Stromal cell of bone marrow (primary cell): ENCODE measurements at places on chromosomes 6 and 20.

GRCh38 chr20:32513031-32513866 is 71.9 kb downstream of the NOL4L start:
- DNase-seq, result no peak

DNA sequence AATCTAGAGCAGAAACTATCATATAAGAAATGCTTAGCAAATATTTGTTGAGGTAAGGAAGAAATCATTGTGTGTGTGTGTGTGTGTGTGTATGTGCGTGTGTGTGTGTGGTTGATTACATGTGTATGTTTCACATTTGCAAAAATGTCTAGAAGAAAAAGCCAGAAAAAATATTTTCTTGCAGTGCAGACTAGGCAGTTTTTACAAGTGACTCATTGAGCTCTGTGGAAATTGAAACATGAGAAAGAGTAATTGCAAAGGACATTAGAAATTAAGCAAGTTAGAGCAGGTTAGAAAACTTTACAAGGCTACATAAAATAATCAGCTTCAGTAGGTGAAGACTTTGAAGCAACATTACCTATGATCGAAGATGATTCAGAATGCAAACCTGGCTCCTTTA is 669.0 kb upstream of the EYS start:
- no peak for DNase-seq

- peak; percentile 84 for DNase-seq
Observed at GRCh38 chr6:149895048-149895590, 2.8 kb downstream of the RAET1E start.

DNA sequence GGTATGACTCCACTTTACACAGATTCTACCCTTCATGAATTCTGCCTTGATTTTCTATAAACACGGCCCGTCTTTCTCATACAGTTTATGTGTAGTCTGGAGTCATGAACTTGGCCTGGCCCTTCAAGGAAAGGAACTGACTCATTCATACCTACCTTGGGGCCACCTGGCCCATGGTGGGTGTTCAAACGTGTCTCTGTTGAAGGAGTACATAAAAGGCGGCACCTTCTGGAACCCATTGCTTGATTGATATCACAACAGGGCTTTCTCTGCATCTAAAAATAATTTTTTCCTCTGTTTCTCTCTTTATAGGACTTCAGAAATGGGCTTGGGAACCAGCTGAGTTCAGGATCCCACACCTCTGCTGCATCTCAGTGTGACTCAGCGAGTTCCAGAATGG is 363.0 kb upstream of the SOX4 start:
- no peak for DNase-seq

GRCh38 chr20:50259705-50260478 is 69.3 kb downstream of the CEBPB start:
- no peak for DNase-seq

DNA sequence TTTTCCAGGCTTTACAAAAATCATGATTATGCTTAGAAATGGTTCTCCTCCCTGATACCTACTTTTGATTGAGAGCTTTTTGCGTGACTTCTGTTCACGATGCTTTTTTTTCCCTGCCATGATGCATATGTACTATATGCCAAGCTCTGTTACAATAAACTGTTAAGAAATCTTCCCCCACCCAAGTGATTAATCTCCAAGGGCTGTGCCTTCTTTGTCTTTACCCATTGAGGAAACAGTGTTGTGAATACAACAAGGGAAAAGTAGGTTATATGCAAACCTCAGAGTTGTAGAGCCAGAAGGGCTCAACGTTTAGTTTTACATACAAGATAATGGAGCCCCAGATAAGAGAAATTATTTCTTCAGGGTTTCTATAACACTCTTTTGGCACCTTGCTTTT is 34.1 kb upstream of the MYLK2 start:
- no peak for DNase-seq

- DNase-seq, result no peak
Observed at GRCh38 chr6:168885751-168886742, 367.6 kb downstream of the THBS2 start.

DNA sequence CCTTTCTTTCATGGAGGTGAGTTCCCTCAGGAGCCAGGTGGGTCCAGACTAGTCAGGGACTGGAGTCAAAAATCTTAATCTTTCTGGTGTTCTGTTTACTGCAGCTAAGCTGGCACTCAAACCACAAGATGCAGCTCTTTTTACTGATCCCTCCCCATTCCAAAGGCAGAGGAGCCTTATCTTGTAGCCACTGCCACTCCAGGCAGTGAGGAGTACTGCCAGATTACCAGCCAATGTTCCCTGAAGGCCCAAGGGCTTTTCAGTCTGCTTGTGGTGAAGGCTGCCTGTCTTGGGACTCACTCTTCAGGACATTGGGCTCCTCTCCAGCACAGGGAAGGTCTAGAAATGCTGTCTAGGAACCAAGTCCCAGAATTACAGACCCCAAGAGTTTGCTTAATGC is 490.4 kb upstream of the ADGRB3 start:
- DNase-seq, result no peak

GRCh38 chr6:142561511-142562265 is 259.9 kb downstream of the ADGRG6 start:
- no peak for DNase-seq

- peak; percentile 38 for DNase-seq
Observed at GRCh38 chr6:131948692-131949619, 2.2 kb downstream of the CCN2 start.

DNA sequence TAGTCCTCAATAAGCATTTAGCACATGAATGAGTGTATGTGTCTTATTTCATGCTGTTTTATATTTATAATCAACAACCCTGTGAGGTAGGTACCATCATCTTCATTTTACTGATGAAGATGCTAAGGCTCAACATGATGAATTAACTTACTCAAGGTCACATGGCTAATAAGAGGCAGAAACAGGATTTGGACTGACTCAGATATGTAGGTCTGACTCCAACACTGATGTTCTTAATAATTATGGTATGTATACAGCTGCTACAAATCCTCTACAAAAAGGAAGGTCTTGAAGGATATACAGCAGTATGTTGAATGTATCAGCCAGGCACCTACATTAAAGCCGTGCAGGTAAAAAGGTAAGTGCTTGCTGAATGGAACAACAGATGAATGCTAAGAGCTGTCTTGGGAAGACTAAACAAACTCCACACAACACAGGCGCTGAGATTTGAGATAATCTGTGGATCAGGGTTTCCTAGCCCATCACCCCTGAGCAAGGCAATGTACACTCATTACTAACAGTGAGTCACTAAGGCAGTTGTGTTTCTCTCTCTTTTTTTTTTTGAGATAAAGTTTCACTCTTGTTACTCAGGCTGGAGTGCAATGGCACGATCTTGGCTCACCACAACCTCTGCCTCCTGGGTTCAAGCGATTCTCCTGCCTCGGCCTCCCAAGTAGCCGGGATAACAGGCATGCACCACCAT is 31.9 kb downstream of the TTI1 start:
- DNase-seq, result peak; percentile 37

DNA sequence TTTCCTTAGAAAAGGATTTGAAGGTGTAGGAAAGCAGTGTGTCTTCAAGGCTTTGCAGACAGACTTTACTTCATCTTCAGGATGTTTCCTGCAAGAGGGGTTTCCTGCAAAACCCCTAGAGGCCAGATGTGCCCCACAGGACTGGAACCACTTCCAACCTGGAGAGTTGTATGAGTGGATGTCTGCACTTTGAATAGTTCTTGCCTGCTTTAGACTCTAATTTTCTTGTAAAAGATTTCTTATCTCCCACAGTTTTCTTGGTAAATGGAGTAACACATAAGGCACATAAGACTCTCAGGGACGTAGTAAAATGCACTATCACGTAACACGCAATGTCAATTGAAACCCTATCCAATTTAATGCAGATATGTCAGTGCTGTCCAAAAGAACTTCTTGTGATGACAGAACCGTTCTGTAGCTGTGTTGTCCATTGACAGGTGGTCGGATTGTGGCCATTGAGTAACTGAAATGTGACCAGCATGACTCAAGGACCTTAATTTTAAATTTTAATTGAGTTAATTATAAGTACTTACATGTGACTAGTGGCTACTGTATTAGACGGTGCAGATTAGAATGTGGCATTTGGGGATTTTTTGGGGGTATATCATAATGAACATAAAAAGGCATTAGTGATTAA is 118.7 kb downstream of the JARID2 start:
- DNase-seq, result no peak

DNA sequence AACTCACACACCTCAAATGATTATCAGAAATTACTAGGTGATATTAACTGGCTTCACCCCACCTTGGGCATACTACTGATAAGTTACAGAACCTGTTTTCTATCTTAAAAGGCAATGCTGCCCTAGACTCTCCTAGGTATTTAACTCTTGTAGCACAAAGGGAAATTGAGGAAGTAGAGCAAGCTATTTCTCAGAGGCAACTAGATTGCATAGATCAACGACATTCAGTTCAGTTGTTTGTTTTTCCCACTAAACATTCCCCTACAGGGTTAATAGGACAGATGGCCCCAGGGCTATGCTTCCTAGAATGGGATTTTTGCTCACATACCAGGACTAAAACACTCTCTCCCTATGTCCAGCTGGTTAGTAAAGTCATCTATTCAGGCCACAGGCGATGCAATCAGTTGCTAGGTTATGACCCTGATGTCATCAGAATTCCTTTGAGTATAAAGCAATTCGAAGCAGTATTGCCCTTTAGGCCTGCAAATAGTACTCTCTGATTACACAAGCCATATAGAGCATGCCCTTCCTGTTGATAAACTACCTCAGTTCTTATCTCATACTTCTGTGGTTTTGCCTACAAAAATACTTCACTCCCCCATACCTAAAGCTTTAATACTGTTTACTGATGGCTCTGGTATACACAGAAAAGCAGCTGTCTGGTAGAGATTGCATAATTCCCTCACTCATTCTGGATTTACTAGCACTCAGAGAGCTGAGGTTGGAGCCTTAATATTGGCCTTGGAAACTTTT is 67.4 kb upstream of the ASCC3 start:
- no peak for DNase-seq

DNA sequence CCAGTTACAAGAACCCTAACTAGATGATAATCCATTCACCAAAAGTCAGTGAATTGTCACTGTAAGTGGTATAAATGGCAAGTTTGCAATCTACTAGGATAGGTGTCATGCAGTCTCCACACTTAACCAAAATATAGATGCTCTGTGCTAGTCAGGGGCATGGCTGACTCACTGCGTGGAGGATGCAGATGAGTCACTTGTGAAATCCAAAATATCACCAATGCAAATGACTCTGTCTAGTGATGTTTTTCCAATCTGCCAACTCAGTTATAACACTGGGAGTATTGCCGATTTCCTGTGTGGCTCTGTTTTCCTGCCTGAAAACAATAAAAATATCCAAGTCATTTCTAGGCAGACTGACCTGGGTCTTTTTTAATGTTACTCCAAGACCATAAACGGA is 47.8 kb upstream of the NRSN1 start:
- DNase-seq, result peak; percentile 67

- no peak for DNase-seq
Observed at GRCh38 chr6:25369433-25370177, 90.4 kb downstream of the CARMIL1 start.

DNA sequence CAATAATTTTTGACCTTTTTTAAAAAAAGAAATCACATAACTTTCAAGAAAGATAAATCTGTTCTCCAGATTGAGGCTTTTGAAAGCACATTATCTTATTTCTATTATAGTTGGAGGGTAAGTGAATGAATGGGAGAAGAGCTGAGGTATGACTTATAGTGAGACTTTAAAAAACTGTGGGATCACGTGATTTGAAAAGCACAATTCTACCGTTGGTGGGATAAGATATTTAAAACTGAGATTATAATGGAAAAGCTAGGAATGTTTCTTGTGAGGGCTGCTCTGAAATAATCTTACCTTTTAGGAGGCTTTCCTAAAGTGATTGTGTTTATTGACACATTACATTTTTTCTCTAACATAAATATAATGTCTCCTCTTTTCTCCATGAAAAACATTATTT is 9.5 kb upstream of the OPN5 start:
- no peak for DNase-seq

DNA sequence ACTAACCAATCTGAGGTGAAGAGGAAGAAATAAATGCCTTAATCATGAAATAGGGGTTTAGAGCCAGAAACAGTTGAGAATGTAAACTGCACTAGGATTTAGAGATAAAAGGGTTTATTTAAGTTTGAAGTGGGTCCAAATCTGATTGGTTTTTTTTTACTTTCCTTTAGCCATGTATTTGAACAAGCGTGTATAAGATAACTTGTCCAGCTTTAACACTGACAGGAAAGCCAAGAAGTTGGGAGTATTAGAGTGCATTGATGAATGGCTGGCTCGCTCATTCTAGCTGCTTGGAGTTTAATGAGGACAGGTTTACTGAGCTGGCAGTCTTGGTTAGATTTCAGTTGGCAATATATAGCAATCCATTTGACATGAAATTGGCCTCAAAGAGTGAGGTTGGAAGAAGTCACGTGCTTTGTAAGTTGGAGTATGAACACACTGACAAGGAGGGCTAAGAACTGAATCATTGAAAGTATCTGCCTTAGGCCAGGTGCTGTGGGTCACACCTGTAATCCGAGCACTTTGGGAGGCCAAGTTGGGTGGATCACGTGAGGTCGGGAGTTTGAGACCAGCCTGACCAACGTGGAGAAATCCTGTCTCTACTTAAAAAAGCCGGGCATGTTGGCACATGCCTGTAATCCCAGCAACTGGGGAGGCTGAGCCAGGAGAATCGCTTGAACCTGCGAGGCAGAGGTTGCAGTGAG is 13.7 kb downstream of the SRSF3 start:
- no peak for DNase-seq

GRCh38 chr20:3674447-3674846 is 7.4 kb downstream of the ADAM33 start:
- DNase-seq, result no peak

DNA sequence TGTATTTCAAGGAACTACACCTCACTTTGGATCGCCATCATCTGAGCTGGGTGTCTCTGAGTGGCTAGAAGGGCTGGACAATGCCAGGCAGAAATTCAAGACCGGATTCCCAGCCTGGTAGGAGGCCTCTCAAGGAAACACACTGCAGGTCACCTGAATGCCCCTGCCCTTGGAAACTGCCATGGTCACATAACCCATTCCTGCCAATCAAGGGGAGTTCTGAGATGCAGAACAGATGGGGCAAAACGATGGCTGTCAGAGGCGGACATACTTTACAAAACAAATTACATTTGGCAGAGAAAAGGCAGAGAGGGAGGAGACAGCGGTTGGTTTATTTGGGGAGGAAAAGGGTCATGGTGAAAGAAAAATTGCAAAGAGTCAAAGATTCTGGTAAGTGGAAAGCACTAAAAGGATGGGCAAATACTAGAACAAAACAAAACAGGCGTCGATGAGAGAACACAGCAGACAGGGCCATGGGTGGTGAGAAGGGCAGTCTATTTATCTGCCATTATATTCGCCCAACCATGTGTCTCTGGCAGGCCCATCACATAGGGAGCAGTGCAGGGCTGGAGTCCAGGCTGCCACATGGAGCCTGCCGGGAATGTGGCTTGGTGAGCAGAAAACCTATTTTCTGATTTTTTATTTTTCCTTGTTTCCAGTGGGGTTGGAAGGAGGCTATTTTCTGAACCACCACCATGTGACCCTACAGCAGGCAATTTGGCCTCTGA is 13.5 kb downstream of the BEND3 start:
- no peak for DNase-seq

GRCh38 chr6:18264923-18265377 is 620 bp upstream of the DEK start:
- DNase-seq, result no peak

GRCh38 chr6:81304466-81304865 is 448.0 kb downstream of the TENT5A start:
- DNase-seq, result peak; percentile 22
